Spleen (tissue), 13 donors: ENCODE measurements at places on chromosomes 6 and 20. TPM values are rescaled to one million over a fixed set of nuclear protein-coding genes. Genes with fewer than 3 reads are reported as not detected.

Gene DEFB119
- total RNA-seq: not detected

Gene CLPSL1
- total RNA-seq: not detected

Gene SENP6
- 133 TPM for total RNA-seq

Gene HCRTR2
- total RNA-seq: not detected

Gene AIF1
- total RNA-seq: 260 TPM

Gene HTR1E
- not detected for total RNA-seq

Gene CDSN
- total RNA-seq: not detected

- DNase-seq: no peak
- H3K4me3 ChIP-seq: no peak overlapping the region
- no peaks in the 10 kb centered on the region for H3K36me3 ChIP-seq
- peaks cover 24% of the 10 kb centered on the region for H3K27me3 ChIP-seq
- no peak overlapping the region for H3K27ac ChIP-seq
Observed at GRCh38 chr6:29490055-29490454, 2.3 kb upstream of the MAS1L start.

DNA sequence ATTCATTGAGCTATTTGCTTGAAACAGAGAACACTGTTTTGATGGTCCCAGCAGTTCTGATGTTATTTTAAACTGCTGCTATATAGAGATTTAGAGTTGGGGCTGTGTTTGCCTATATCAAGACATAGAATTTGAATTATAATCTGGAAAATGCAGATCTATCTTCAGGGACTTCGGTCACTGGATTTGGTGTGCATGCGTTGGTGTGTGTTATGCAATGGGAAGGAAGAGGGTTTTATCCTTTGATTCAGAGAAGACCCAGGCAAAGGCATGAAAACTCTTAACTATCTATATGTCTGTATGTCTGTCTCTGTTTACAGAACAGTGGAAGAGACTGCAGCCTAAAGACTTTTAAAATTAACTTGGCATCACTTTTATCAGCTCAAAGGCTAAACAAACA is 2.0 kb downstream of the ADGRB3 start:
- H3K4me3 ChIP-seq: no peak overlapping the region
- peaks cover 73% of the 10 kb centered on the region for H3K27me3 ChIP-seq
- no peaks in the 10 kb centered on the region for H3K36me3 ChIP-seq

DNA sequence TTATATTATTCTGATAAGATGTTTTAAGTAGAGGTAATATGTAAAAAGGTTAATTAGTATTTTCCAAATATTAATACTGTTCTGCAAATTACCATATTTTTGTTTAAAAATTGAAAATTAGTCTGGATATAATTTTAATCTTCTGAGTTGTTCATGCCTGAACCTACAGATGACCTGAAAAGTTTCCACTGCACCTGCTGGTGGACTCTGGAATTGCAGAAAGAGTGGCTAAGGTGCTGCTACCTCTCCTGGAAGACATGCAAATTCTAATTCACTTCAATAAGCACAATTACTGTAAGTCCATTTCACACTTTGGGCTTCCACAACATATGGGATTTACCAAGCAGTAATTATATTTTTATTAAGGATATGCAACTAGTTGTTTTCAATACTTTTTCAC is 77.7 kb upstream of the OLIG3 start:
- H3K27ac ChIP-seq: no peak overlapping the region
- no peaks in the 10 kb centered on the region for H3K27me3 ChIP-seq

DNA sequence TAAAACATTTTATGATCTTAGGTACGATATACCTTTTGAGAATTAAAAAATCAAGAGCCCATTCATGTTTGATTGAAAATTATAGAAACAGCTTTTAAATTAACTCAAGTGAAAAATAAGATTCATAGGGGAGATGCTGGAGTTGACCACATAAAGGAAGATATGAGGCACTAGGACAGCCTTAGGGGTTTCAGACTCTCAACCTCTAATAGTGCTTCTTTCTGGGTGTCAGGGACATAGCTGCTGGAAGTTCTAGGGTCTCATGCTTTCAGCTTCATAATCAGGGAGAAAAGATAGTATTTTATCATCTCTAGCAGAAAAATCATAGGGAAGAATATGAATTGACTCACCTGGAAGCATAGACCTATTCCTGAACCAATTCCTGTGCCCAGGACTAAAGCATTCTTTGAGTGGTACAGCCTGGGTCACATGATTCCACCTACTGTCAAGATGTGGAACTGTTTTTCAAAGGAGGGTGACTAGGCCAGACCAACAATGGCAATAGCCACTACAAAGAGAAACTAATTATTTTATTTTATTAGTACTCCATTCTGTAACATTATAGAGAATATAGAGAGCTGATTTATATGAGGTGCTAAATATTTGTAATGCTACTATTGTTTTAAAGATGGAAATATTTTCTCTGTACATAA is 27.8 kb upstream of the CENPW start:
- H3K36me3 ChIP-seq: no peaks in the 10 kb centered on the region
- no peaks in the 10 kb centered on the region for H3K27me3 ChIP-seq
- H3K4me3 ChIP-seq: no peak overlapping the region
- H3K4me1 ChIP-seq: no peaks in the 10 kb centered on the region
- H3K27ac ChIP-seq: no peak overlapping the region

GRCh38 chr6:105981002-105981887 is 104.9 kb upstream of the PRDM1 start:
- peak overlapping the region; percentile 21 for H3K27ac ChIP-seq
- peaks cover 20% of the 10 kb centered on the region for H3K4me1 ChIP-seq
- DNase-seq: peak; percentile 87
- no peaks in the 10 kb centered on the region for H3K36me3 ChIP-seq
- H3K27me3 ChIP-seq: peaks cover 44% of the 10 kb centered on the region
- H3K4me3 ChIP-seq: peak overlapping the region; percentile 22

DNA sequence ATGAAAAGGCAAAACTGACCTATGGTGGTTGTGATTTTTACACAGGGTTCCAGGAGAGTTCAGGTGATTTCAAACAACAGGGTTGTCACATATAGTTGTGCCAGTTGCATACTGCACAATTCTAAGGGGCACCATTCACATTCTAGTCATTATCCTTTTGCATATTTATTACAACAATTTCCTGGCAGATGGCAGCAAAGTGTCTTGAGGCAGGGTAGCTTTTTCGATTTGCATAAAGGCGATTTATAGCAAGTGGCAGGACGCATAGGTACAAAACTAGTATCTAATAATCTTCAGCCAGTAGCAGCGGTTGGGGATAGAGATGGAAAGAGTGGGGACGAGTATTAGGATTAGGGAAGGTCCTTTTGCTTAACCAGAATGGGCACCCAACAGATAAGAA is 46.5 kb upstream of the TRAF3IP2 start:
- no peak overlapping the region for H3K27ac ChIP-seq
- no peaks in the 10 kb centered on the region for H3K4me1 ChIP-seq
- H3K27me3 ChIP-seq: no peaks in the 10 kb centered on the region
- H3K36me3 ChIP-seq: no peaks in the 10 kb centered on the region

DNA sequence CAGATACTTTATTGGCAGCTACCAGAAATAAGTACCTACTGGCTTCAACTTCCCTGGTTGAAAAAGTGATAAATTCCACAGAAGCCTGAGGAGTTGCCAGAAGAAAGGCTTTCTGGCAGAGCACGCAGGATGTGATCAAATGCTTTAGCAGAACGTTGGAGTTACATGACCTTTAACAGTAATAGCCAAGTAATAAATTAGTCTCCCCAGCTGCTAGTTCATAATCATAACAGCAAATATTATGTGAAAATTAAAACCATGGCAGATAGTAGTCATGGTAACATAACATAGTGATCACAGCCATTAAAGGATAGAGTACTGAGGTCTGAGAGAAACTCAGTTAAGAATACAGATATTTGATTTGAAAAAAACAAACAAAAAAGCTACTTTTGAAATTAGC is 567.7 kb downstream of the ADGRB3 start:
- H3K27ac ChIP-seq: no peak overlapping the region
- no peaks in the 10 kb centered on the region for H3K4me1 ChIP-seq

- H3K4me1 ChIP-seq: no peaks in the 10 kb centered on the region
- H3K36me3 ChIP-seq: no peaks in the 10 kb centered on the region
- DNase-seq: peak; percentile 43
- no peaks in the 10 kb centered on the region for H3K27me3 ChIP-seq
- H3K27ac ChIP-seq: no peak overlapping the region
Observed at GRCh38 chr6:43926634-43927531, 156.9 kb downstream of the VEGFA start.

DNA sequence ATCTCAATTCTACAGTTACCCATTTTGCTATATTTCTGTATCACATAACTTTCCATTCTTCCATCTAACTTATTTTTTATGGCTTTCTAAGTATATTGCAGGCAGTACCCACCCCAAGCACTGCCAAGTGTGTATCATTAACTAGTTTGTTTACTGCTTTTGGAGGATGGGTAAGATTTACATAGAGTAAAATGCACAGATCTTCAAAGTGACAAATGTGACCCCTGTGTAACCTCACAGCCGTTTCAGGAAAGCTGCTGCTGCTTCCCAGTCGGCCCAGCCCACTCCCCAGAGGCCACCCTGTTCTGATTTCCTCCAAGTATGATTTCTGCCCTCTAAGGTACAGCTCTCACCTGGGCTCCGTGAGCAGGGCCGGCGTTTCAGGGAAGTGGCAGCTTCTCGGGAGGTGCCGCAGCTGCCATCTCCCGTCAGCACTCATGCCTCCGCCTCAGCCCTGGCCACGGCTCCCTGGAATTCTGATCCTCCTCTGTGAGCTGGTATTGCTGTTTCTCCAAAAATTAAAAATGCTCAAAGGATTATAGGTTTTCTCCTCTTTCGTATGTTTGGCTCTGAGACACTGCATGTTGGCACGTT is 15.0 kb upstream of the MAP1LC3A start:
- peaks cover 39% of the 10 kb centered on the region for H3K4me1 ChIP-seq
- peaks cover 41% of the 10 kb centered on the region for H3K36me3 ChIP-seq
- no peak overlapping the region for H3K4me3 ChIP-seq
- H3K27ac ChIP-seq: no peak overlapping the region

GRCh38 chr6:137315081-137315480 is 95.9 kb upstream of the IFNGR1 start:
- no peaks in the 10 kb centered on the region for H3K36me3 ChIP-seq
- H3K27ac ChIP-seq: no peak overlapping the region
- H3K4me1 ChIP-seq: peaks cover 14% of the 10 kb centered on the region
- DNase-seq: no peak

DNA sequence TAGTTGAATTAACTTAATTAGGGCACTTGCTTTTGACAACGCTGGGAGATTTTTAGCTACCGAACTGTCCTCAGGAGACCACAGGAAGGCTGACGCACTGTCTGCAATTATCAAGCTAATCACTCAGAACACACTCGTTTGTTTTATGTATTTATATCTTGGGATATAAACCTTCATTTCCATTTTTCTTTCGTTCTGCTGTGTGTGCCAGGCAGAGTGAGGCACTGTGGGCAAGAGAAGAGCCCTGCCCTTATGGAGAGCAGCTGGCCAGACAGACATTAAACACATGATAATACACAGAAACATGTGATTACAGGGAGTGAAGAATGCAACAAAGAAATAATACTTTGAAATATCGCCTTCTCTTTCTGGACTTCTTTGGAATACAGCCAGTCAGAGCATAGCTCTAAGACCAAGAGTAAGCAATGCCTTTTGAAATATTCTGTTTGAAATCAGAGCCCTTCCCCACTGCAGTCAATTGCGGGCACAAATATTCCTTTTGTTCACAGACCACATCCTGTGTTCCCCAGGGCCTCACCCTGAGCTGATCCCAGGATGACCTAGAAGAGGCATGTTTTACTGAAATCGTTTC is 96.8 kb downstream of the ANKRD60 start:
- H3K27ac ChIP-seq: no peak overlapping the region
- no peak overlapping the region for H3K4me3 ChIP-seq
- H3K27me3 ChIP-seq: peaks cover 54% of the 10 kb centered on the region
- DNase-seq: no peak
- H3K36me3 ChIP-seq: no peaks in the 10 kb centered on the region

DNA sequence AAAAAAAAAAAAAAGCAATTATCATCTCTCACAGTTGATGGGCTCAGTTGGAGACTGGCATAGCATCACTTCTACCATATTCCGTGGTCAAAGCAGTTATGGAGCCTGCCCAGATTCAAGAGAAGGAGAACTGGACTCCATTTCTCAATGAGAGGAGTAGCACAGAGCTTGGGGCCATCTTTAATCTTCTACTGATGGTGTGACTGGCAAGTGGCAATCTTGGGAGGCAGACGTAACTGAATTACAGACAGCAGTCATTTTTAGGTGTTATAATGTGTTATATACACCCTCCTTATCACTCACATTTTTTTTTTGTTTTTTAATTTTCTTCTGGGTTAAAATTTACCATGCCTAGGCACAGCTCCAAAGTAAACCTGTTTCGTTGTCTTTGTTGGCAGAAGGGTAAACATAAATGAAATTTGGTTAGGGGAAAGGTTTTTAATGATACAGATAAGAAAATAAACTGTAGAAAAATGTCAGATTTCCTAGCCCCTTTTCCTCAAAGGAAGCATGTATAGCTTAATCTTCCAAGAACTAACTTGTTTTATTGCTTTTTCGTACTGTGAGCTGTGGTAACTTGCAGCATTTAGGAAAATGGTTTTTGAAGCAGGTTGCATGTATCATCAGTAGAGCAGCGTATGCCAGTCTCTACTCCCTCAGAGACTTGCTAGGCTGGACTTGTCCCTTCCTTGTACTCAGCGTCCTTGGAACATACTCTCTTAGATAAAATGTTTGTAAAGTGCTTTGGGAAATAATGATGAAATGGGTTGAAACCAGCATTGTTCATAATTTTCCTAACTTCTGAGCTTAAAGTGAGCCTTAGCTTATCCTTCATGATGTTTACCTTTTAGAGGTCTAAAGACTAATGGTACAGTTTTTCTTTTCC is 25.7 kb downstream of the ZFAND3 start:
- no peak for DNase-seq
- H3K27me3 ChIP-seq: no peaks in the 10 kb centered on the region
- H3K36me3 ChIP-seq: no peaks in the 10 kb centered on the region
- no peak overlapping the region for H3K27ac ChIP-seq

- H3K36me3 ChIP-seq: peaks cover 92% of the 10 kb centered on the region
- H3K27ac ChIP-seq: no peak overlapping the region
- H3K4me3 ChIP-seq: no peak overlapping the region
- no peaks in the 10 kb centered on the region for H3K4me1 ChIP-seq
- no peak for DNase-seq
- H3K27me3 ChIP-seq: no peaks in the 10 kb centered on the region
Observed at GRCh38 chr20:38973645-38974044, 11.5 kb downstream of the DHX35 start.

DNA sequence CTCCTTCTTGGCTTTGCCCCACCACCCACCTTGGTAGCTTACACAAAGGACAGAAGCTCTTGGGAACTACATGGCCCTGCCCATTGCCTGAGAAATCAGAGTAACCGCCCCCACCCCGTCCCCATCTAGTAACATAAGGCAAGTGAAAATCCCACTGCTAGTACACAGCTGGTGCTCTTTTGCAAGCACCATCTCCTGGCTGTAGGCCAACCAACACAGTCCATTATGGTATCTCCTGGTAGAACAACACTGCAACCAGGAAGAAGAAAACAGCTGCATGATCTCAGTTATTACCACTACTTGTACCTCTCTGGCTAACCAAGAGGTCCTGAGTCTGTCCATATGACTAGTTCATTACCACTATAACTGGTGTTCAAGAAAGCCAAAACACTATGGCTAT is 841.1 kb upstream of the MANEA start:
- no peaks in the 10 kb centered on the region for H3K27me3 ChIP-seq
- H3K27ac ChIP-seq: no peak overlapping the region
- DNase-seq: no peak
- H3K4me3 ChIP-seq: no peak overlapping the region
- H3K4me1 ChIP-seq: no peaks in the 10 kb centered on the region

- H3K27me3 ChIP-seq: no peaks in the 10 kb centered on the region
- no peak overlapping the region for H3K4me3 ChIP-seq
- no peaks in the 10 kb centered on the region for H3K4me1 ChIP-seq
- no peak for DNase-seq
- H3K27ac ChIP-seq: no peak overlapping the region
Observed at GRCh38 chr6:17501442-17501841, 98.7 kb upstream of the FAM8A1 start.
